GM04503 (cell line): ENCODE measurements at places on chromosomes 7 and 10.
A peak's percentile ranks its signal among the peaks of the same experiment; 100 is the strongest.

- DNase-seq: no peak
Observed at GRCh38 chr10:106894692-106895091, 269.8 kb downstream of the SORCS1 start.

- peak; percentile 22 for DNase-seq
Observed at GRCh38 chr7:45203936-45204445, 46.4 kb downstream of the RAMP3 start.

DNA sequence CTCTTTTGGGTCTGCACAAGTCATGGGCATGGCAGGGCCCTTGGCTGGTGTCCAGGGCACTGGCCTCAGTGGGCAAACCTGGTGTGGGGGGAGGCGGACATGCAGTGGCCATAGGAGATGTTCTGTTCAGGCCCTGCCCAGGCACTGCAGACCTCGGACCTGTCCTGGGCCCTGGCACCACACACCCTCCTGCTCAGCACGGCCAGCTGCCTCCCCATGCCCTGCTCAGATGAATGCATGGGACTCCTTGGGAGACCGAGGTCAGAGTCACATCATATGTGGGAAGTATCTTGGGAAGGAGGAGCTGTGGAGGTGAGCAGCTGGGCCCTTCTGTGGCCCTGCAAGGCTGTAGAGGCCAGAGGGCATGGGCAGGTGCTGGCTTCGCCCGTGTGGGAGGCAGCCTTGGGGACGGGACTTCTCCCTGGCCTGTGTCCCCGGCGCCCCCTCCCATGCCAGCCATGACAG is 130.8 kb downstream of the VIPR2 start:
- no peak for DNase-seq

DNA sequence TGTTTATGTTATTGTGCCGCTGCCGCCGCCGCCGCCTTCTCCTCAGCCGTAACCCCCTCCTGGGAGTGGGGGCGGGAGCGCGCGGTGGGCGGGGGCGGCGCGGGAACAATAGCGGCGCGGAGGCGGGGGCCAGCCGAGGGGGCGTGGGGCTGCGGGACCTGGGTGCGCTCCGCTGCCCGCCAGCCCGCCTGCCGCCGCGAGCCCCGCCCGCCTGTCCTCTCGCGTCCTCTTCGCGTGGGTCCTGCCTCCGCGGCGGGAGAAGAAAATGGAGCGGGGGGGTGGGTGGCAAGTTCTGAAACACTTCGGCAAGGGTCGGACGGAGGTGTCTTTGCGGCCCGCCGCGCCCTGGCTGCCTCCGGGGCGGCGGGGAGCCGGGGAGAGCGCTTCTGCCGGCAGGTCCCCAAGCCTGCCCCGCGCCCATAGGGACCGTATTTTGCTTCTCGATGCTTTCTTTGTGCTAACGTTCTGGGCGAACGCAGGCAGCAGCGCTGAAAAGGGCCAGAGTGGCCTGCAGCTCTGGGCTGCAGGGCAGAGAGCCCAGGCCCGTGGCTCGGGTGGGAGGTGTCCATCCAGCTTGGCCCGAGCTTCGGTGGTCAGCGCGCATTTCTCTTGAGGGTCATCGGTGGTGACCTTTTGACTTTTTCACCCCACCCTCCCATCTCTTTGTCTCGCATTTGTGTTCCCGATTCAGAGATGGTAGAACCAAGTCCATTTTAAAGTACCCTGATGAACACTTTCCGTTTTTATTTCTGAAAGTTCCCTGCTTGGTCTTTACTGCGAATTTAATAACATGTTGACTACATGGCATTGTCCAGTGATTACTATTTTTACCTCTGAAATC is 613 bp downstream of the MAPK8 start:
- no peak for DNase-seq

DNA sequence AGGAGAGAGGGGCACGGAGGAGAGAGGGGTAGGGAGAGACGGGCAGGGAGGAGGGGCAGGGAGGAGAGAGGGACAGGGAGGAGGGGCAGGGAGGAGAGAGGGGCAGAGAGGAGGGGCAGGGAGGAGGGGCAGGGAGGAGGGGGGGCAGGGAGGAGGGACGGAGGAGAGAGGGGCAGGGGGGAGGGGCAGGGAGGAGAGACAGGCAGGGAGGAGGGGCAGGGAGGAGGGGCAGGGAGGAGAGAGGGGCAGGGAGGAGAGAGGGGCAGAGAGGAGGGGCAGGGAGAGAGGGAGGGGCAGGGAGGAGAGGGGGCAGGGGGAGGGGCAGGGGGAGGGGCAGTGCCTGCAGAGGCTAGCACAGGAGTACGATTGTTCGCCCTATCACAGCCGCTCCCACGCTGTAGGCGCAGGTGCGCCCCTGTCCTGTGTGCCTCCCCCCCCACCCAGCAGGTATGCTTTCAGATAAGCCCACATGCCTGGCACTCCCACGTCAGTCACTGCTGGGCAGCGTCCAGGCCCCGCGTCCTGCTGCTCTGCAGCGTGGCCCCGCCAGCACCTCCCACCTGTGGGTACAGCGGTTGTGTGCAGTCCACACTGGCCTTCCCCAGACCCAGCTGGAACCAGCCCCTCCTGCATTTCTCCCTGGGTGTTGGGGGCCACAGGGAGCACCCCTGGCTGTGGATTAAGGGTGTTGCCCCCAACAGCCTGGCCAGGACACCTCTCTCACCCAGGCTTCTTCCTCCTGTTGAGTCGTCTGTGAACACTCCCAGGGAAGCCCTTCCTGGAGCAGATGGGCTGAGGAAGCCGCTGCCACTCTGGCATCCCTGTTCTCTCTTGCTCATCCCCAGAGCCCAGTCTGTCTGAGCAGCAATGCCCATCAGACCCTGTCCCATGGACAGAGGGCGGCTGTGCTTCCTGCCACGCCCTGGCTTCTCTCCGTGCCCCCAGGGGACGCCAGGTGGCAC is 10.8 kb downstream of the NKX6-2 start:
- DNase-seq: no peak

GRCh38 chr10:69902835-69903535 is 101.3 kb downstream of the COL13A1 start:
- no peak for DNase-seq

GRCh38 chr10:110041479-110041829 is 33.7 kb downstream of the ADD3 start:
- DNase-seq: no peak

DNA sequence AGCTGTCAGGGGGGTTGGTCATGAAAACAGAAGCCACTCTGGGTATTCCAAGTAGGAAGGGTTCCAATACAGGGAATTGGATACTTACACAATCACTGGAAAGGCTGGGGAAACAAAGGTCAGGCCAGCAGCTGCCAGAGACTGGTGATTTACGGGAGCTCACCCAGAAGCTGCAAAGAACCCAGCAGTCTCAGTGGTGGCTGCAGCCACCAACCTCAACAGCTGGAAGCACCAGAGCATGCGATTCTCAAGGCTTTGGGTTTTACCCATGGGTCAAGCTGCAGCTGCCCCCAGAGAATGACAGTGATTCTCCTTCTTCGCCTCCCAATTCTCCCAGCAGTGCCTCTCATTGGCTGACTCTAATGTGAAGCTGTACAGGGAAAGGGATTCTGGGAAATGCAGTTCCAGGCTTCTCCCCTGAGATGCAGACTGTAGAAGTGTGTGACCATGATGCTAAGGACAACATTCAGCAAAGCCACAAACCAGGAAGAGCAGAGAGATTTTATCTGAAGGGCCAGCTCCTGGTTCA is 107.2 kb upstream of the TCF7L2 start:
- DNase-seq: no peak

GRCh38 chr10:69051710-69052487 is 36.0 kb upstream of the SRGN start:
- DNase-seq: no peak
